ENCODE measurements at places on chromosomes 1 and 21. TPM values are rescaled to one million over a fixed set of nuclear protein-coding genes. Genes with fewer than 3 reads are reported as not detected.

Gene FCRL2
- not detected for total RNA-seq

Gene IQGAP3
- 16.4 TPM for total RNA-seq

Gene S100A7
- total RNA-seq: not detected

Gene MAP10
- 4.4 TPM for total RNA-seq

Gene C1QTNF12
- 2.9 TPM for total RNA-seq

Gene SHISA4
- total RNA-seq: 0.50 TPM

Gene UBL4B
- not detected for total RNA-seq

Gene HES2
- 0.93 TPM for total RNA-seq

Gene GPR25
- total RNA-seq: not detected

Gene KCNAB2
- 321 TPM for total RNA-seq

Gene CELA2A
- total RNA-seq: not detected

Gene NDUFS5
- total RNA-seq: 134 TPM

Gene ITPKB
- 37.1 TPM for total RNA-seq

Gene GPR3
- total RNA-seq: 0.73 TPM

Gene EPS8L3
- total RNA-seq: not detected

Gene CD2
- total RNA-seq: 168 TPM

Gene LEPR
- 1.9 TPM for total RNA-seq

Gene MAEL
- not detected for total RNA-seq

Gene CTH
- 5.4 TPM for total RNA-seq

Gene GCSAML
- 0.16 TPM for total RNA-seq

Gene HAO2
- not detected for total RNA-seq

Gene AMPD2
- total RNA-seq: 91.8 TPM

Gene FHAD1
- total RNA-seq: 0.09 TPM

Gene FCGR3B
- not detected for total RNA-seq

Gene OR14K1
- not detected for total RNA-seq

Gene LCE2B
- total RNA-seq: not detected

Gene VASH2
- 0.61 TPM for total RNA-seq

Gene NOS1AP
- not detected for total RNA-seq

Gene GFI1
- 87.5 TPM for total RNA-seq

Gene PKP1
- total RNA-seq: not detected

Gene GBP6
- 0.36 TPM for total RNA-seq

Gene IFI44
- 65.9 TPM for total RNA-seq

Gene ELAPOR1
- total RNA-seq: 5.9 TPM

Gene NPHS2
- not detected for total RNA-seq

Gene GBP1
- total RNA-seq: 219 TPM

Gene IVNS1ABP
- 108 TPM for total RNA-seq

Gene CDC14A
- 25.5 TPM for total RNA-seq

Gene CNR2
- 0.16 TPM for total RNA-seq

Gene CATSPERE
- 0.50 TPM for total RNA-seq

Gene HSPB7
- total RNA-seq: not detected

Gene SPRR2G
- not detected for total RNA-seq

Gene AXDND1
- not detected for total RNA-seq

Gene VAMP4
- 16.5 TPM for total RNA-seq

Gene LAMC1
- total RNA-seq: not detected

Gene CFHR4
- not detected for total RNA-seq

Gene FALEC
- not detected for total RNA-seq

Gene ZNF683
- total RNA-seq: not detected

Measured in T-helper 2 cell treated with Interferon-gamma antibody and Interleukin-4, amounts not matched to agents 100 ng/mL and 5 ng/mL, for 36 hours (primary cell).